ENCODE measurements at places on chromosomes 5 and 9.
A peak's percentile ranks its signal among the peaks of the same experiment; 100 is the strongest.

DNA sequence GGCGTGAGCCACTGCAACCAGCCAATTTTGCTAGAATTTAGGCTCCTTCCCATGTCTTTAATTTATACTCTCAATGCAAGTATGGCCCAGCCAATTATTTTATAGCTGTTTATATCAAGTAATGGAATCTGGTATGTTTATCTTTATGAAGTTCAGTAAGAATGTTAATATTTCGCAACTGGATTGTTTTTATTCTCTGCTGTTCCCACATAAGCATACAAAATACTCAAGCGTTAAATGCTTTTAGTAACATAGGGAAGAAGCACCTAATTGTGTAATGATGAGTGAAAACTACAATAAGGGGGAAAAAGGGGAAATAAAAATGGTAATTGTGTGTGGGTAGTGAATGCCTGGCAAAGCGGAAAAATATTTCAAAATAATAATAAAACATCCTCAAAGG lies 21.3 kb downstream of the PWWP2A start:
- DNase-seq: no peak

DNA sequence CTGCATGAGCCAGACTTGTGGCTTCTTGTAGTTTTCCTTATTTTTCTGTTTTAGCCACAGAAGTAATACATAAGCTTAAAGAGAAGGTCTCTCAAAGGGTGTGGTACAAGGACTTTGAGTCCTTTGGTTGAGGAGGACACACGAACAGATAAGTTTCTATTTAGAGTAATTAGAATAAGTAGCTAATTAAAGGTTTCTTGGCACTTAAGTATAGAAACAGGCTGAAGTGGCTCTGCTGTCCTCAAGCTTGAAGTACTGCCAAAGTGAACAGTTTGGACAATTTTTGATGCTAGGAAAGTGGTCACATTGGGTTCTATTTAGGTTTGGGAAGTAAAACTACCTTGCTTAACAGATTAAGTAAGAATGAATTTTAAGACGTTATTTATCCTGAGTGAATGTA lies 278.3 kb upstream of the MPDZ start:
- DNase-seq: no peak

DNA sequence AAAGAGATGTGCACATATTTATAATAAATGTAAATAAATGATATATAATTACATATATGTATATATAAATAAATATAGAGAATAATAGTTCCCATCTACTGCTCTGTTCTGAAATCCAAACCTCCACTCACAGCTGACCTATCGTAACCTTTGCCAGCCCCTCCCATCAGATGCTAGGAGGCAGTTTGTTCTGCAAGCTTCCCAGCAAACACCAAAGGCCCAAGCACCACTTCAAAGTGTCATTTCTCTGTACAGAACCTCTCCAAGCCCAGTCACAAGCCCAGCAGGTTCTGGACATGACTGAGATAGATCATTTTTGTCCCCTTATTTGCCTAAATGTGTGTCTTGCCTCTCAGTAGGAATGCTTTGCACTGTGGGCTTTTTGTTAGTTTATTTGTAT lies 62.4 kb downstream of the MFAP3 start:
- peak; percentile 37 for DNase-seq

- no peak for DNase-seq
Observed at GRCh38 chr5:36772276-36773140, 104.1 kb upstream of the NIPBL start.

All from NCI-H2029 treated with DMSO at 0.1 percent for 48 hours (cell line).